Caco-2 (cell line): ENCODE measurements at places on chromosomes 16 and 17.

DNA sequence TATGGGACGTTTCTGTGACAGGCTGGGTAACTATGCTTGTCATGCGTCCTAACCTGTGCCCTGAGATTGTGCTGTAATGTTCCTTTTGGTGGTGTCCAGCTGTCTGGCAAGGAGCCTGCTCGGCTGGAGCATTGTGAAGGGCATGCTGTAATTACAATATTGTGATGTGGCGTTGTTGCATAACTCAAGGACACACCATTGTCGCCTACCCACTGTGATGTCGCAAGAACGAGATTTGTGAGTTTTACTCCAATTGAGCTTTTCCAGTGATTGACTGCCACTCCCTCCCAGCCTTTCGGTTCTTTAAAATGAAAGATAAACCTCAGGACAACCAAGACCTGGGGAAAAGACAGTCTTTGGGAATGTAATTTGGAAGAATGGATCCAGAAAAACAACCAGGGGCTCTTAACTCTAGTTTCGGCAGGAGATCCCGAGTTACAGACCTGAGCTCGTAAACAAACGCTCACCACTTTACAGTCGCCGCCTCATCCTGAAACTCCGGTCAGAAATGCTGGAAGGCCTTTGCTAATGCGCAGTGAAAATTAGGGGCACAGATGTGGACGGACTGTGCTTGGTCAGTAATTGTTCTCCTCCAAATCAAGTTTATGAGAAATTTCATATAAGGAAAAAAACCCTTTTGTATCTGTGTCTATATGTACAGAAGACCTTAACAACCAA lies 1.3 kb downstream of the ZNF750 start:
- DNase-seq: peak; percentile 78

GRCh38 chr17:57523926-57524632 lies 221.0 kb downstream of the CCDC182 start:
- DNase-seq: no peak

DNA sequence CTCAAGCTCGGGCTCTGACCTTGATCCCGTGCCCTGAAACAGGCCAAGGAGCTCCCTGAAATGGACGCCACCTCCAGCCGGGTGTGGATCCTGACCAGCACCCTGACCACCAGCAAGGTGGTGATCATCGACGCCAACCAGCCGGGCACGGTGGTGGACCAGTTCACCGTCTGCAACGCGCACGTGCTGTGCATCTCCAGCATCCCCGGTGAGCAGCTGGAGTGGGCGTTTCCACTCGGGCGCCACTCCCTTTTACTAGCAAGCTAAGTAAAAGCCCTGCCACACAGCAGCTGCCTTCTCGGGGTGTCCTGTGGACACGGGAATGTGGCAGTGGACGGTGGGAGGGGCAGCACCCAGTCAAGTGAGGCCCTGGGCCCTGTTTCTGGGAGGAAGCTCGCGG lies 6.4 kb downstream of the NME3 start:
- no peak for DNase-seq

GRCh38 chr17:42378959-42379594 lies 9.2 kb downstream of the STAT3 start:
- no peak for DNase-seq

- peak; percentile 92 for DNase-seq
Observed at GRCh38 chr16:81403601-81404391, 40.8 kb upstream of the CMIP start.

DNA sequence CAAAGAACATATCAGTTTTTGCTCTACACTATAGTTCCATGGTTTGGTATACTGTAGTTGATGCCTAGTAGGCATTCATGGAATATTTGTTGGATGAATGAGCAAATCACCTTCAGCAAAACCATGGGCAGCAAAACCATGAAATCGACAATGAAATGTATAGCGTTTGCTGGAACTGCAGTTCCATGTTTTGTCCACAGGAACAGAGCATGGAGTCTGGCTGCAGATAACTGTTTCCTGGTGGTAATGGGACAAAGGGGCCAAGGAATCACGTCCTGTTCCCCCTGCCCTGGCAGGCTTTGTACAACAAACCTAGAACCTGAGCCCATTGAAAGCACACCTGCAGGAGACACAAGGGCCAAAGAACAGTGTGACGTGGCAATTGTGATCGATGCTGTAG lies 101.1 kb downstream of the USP31 start:
- DNase-seq: no peak

DNA sequence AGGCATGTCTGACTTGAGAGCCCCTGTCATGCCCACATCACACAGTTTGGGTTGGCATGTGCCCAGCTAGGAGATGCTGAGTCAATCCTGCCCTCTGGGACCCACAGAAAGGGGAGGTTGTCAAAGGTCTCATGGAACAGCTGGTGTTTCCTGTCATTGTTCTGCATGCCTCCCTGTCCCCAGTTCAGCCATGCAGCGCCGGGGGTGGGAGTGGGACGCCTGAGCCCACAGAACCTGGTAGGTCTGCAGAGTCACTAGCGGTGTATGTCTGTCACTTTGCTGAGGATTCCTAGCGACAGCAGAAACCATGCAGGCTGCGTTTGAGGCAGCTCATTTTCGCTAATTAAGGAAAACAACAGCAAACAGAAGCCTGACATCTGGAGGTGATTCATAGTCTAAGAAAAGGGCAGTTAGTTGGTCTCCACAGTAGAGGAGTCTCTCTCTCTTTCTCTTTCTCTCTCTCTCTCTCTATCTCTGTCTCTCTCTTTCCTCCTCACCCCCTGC lies 19.6 kb upstream of the CCL1 start:
- DNase-seq: no peak

GRCh38 chr17:73718912-73719311 lies 74.7 kb upstream of the SDK2 start:
- DNase-seq: no peak

DNA sequence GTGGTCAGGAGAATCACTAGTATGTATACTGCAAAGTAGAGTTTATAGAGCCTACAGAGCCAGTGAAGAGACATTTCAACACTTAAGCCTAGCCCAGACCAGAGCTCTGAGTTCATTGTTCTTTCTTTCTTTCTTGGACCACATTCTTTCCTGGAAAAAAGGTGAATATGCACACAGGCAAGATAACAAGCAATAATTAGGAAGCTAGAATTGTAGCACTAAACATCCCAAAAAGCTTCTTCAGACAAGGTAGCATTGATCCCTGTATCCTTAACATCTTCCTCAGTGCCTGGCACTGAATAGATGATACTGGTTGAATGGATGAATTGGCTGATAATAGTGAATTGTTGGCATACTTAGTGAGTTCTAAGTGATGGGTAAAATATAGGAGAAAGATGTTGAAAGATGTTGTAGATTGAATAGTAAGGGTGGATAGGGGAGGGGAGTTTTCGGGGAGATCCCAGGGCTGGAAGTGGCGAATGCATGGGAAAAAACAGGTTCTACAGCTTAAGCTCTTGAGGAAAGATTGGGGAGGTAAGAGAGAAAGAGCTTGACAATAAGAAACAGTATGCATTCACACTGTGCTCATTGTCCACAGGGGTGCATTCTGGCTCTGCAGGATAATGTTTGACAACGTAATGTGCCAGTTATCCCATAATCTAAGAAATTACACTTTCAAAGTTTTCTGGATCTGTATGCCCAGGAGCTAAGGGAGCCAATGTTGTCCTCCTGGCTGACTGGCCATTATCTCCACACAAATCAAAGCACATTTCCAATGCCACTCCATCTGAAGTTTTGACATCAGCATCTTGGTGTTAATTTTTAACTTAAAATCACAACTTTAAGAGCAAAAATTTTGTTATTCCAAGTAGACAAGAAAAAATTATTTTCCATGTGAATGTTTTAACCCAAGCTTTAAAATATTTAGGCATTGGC lies 35.6 kb downstream of the TUBD1 start:
- DNase-seq: no peak

- no peak for DNase-seq
Observed at GRCh38 chr17:39224778-39225307, 902 bp downstream of the STAC2 start.

DNA sequence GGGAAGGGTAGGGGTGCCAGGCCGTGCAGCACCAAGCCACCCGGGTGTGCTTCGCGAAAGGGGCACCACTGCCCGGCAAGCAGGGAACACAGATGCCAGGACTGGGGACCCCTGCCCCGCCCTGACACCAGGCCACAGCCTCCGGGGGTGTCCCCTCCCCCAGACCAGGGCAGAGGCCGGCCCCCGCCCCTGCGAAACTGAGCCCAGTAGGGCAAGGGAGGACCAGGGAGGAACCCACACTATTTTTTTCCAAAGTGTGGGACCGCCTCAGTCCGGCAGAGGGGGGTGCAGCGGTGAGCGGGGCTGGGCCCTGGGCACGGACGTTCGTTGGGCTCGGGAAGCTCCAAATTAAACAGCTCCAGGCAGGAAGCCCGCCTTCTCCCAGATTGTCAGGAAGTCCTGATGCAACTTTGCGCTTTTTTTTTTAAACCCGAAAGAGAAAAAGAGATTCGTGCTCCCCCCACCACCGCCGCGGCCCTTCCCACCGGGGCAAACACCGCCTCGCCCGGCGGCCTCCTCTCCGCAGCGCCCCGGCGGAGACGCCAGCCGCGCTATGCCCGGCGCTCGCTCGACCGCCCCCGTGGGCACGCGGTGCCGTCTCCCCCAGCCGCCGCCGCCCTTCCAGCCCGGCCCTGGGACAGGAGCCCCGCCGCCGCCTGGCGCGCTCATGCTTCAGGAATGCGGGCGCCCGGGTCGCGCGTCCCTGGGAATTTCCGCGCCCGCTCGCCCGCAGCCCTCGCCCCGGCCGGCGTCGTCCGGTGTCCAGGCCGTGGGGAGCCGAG lies 755 bp downstream of the PIEZO1 start:
- peak; percentile 78 for DNase-seq

- no peak for DNase-seq
Observed at GRCh38 chr17:83010206-83011200, 68.9 kb upstream of the METRNL start.

DNA sequence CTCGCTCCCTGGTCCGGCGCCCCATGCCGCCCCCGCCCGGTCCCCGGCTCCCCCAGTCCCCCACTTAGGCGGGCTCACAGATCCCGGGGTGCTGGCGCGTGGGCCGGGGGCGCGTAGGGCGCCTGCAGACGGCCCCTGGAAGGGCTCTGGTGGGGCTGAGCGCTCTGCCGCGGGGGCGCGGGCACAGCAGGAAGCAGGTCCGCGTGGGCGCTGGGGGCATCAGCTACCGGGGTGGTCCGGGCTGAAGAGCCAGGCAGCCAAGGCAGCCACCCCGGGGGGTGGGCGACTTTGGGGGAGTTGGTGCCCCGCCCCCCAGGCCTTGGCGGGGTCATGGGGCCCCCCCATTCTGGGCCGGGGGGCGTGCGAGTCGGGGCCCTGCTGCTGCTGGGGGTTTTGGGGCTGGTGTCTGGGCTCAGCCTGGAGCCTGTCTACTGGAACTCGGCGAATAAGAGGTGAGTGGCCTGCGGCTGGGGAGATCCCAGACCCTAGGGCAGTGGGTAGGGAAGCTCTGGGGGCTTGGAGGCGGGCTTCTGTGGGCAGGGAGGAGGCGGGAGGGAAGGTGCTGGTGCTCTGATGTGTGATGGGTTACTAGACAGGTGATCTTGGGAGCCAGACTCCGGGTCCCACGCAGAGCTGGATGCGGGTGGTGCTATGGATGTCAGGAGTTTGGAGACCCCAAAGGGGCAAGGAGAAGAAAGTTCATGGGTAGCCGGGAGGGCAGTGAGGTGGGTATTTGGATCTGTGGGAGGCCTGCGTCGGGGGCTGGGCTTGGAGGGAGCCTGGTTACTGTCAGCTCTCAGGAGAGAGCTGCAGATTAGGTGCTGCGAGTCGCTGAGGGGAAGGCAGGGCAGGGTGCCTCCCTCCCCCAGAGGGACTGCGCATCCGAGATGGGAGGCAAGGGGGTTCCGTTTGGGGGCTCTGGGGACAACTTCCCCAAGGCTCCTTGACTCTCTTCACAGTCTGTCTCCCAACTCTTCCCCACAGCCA lies 560 bp downstream of the EFNB3 start:
- DNase-seq: no peak

- DNase-seq: no peak
Observed at GRCh38 chr17:31829649-31830048, 29.4 kb downstream of the COPRS start.

GRCh38 chr17:39200070-39200879 lies at the start of gene RPL19:
RPL19 (plus strand) TSS chr17:39200283; CDS start chr17:39200345, 62 bp downstream.
- peak; percentile 76 for DNase-seq

- peak; percentile 95 for DNase-seq
Observed at GRCh38 chr16:75305364-75306098, 54.1 kb upstream of the BCAR1 start.

DNA sequence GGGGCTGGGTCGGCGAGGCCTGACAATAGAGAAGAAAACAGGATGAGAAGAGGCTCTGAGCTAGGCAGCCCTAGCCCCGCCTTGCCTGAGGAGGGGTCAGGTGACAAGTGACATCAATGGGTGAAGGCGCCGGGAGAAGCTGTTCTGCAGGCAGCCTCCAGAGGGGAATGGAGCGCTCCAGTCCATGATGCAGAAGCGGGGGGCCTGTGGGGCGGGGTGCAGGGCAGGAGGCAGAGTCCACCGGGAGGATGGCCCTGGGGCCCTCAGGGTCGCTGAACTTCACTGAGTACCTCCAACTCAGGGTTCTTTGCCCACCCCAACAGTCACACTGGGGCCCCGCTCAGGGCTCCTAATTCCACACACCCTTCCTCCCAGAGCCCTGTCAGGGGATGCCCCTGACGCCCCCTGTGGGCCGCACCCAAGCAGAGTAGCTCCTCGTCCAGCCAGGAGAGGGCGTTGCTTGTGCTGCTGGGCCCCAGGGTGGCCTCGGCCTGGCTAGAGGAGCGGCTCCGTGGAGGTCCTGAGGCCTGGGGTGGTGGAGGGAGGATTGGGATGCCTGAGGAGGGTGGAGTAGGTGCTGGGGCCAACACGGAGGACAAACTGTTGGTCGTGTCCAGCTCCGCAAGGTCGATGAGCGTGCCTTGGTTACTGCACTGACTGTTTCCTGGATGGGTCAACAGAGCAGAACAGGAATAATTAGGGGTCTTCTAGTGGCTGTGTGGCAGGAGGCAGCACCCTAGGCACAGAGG lies 20.8 kb downstream of the GGA3 start:
- DNase-seq: peak; percentile 73

- no peak for DNase-seq
Observed at GRCh38 chr17:73713136-73713535, 68.9 kb upstream of the SDK2 start.

DNA sequence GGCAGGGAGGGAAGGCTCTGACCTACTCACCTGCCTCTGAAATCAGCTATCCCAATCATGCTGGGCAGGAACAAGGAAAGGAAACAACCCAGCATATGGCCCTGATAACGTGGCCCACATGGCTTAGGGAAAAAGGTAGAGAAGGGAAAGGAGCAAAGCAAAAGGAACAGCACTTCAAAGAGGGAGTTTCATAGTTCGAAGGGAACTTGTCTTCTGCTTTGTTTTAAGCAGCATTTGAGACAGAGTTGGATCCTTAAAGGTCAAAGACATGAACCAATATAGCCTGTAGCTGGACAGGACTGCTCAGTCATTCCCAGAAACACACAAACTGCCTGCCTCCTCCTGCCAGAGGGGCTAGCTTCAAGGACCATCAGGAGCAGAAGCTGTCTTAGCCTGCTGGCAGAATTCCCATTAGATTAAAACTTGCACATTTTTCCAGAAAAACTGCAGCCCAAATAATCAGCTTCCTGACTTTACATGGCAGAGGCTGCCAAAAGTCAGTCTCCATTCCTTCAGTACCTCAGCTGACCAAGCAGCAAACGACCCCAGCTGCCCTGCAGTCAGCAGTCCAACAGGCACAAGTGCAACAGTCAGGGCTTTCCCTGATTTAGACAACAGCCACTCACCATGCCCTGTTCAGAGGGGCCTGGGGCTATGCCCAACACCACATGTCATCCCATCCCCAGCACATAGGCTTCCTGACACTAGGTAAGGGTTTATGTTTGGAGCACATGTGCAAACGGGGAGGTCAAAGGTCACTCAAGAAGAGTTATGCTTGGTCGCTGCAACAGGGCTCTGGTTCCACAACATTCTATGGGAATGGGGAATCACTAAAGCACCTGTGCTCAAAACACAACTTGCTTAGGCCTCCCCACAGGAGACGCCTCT lies 32.5 kb downstream of the RANBP10 start:
- no peak for DNase-seq
